Activated naive CD4-positive, alpha-beta T cell treated with anti-CD3 and anti-CD28 coated beads for 36 hours (primary cell): ENCODE measurements at places on chromosomes 7 and 10.

DNA sequence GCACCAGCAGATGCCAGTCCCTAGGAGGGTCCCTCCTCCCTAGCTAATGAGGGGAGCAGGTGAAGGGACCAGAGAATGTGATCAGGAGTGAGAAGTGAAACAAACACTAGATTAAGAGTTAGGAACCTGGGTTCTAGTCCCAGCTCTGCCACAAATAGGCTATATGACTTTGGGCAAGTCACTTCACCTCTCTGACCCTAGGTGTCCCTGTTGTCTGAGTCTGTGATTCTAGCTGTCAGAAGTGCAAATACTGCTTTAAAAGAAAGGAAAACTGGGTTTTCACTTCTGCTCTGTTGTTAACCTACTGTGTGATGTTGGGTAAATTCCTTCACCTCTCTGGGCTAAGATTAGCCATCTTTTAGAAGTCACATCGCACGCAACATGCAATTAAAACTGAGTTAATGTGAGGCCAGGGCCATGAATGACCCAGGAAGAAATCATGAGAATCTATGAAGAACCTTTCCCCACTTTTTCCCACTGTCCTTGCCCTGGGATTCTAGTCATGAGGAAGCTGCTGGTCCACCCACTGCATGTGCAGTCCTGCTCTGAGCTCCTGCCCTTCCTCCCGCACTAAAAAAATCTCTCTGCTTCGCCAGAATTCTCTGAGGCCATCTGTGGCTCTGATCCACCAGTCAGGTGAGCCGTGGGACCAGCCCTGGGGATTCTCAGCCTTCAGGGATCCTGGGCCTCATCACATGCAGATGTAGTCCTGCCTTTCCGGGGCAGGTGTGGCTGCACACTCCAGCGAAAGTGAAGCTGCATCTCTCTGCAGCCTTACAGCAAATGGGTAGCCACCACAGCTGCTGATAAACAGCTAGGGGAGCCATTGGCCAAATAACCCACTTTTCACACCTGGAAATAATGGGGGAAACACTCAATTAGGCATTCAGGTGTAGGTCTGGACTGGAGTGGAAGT, 181.7 kb downstream of the PLXNA4 start:
- DNase-seq: peak; percentile 43

GRCh38 chr7:110170841-110171240, 920.1 kb upstream of the LRRN3 start:
- no peak for DNase-seq

- DNase-seq: no peak
Measured at GRCh38 chr7:103989785-103990767, 618 bp upstream of the RELN start.

DNA sequence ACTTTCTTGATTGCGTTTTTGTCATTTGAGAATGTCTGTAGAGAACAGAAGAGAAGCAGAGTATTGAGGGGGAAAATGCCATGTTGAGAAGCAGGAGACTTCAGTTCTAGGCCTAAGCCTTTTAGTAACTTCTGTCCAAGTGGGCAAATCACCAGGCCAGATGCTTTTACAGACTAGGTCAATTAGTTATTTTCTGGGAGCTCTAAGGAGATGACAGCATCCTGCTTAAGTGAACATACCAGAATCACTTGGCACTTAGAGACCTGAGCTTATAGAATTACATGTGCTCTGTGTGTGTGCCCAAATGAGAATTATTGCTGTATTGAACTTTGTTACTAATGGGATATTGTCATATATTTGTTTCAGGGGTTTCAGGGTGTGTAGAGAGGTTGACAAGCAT, 24.0 kb downstream of the AGK start:
- DNase-seq: no peak

DNA sequence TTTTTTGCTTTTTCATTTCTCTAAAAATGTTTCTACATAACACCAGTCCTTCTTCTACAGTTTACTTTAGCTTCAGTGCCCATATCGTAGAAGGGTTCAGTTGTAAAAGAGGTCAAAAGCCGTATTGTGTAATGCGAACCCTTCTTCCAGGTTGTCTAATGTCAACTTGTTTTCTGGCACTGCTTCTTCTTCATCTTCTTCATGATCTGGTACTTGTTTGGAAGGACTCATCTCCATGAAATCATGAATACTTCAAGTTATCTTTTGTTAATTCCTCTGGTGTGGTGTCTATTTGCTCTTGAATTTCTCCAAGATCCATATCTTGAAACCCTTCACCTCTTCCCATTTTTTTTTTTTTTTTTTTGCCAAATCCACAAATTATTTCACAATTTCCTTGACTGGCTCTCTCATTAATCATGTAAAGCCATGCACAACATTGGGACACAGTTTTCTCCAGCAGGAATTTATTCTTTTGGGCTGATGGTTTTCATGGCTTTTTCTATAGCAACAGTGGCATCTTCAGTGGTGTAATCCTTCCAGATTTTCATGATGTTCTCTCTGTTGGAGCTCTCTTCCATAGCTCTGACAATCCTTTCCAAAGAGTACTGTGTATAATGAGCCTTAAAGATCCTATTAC, 85.1 kb downstream of the CPED1 start:
- no peak for DNase-seq

GRCh38 chr10:124614003-124614659, 130.0 kb downstream of the FAM53B start:
- peak; percentile 70 for DNase-seq

- no peak for DNase-seq
Measured at GRCh38 chr10:3924344-3924743, 139.3 kb upstream of the KLF6 start.

DNA sequence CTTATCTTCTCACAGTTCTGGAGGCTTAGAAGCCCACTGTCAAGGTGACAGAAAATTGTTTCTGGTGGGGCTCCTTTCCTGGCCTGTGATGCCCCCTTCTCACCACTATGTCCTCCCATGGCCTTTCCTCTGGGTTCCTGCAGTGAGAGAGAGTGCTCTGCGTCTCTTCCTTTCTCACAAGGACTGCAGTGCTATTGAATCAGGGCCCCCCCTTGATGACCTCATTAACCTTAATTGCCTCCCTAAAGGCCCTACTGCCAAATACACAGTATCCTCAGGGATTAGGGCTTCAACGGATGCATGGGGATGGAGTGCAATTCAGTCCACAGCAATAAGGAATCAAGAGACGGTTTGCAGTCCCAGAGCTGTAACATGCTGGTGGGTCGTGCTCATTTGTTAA, 82.0 kb upstream of the GRB10 start:
- no peak for DNase-seq

DNA sequence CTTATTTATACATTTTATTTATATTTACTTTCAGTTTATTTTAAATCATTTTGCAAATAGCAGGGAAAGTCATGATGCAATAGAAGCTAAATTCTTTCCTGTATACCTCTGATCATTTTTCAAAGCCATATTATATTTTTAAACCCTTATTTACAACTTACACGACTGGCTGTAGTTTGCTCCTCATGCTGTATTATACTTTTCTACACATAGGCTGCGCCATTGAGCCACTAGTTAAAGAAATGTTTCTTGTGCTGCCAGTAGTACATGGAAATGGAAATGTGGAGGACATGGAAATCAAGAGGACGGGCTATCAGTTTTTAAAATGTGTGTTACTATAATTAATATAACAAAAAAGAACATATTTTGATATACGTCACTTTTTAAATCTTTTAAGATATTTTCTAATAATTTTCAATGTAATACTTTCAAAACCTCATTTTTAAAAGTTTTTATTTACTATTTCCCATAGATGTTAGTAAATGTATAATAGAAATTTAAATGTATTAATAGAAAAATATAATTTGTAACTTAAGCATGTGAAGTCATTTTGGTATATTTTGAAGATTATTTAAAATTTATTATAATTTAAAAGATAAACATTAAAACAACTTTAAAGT, 118.5 kb downstream of the VTI1A start:
- peak; percentile 36 for DNase-seq

GRCh38 chr10:124912101-124912886, 29.6 kb upstream of the ZRANB1 start:
- DNase-seq: no peak

GRCh38 chr10:73873838-73874215, 528 bp downstream of the CAMK2G start:
- DNase-seq: no peak

DNA sequence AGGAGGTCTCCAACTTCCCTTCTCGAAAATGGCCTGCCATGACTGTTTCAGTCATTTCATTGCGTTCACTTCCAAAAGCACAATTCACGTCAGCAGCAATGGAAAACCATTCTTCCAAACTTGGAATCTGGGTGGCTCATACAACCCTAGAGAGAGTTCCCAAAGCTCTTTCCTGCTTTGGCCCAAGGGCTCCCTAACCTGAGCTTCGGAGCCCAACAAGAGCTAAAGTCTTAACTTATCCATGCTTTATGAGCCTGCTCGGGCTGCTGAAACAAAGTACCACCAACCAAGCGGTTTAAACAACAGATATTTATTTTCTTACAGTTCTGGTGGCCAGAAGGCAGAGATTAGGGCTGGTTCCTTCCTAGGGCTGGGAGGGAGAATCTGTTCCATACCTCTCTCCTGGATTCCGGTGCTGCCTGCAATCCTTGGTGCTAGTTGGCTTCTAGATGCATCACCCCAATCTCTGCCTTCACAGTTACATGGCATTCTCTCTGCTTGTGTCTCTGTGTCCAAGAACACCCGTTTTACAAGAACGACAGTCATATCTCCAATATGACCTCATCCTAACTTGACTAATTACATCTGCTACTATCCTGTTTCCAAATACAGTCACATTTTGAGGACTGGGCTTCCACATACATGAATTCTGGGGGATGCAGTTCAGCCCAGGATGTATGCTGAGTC, 33.5 kb downstream of the CAMK2B start:
- peak; percentile 1 for DNase-seq

DNA sequence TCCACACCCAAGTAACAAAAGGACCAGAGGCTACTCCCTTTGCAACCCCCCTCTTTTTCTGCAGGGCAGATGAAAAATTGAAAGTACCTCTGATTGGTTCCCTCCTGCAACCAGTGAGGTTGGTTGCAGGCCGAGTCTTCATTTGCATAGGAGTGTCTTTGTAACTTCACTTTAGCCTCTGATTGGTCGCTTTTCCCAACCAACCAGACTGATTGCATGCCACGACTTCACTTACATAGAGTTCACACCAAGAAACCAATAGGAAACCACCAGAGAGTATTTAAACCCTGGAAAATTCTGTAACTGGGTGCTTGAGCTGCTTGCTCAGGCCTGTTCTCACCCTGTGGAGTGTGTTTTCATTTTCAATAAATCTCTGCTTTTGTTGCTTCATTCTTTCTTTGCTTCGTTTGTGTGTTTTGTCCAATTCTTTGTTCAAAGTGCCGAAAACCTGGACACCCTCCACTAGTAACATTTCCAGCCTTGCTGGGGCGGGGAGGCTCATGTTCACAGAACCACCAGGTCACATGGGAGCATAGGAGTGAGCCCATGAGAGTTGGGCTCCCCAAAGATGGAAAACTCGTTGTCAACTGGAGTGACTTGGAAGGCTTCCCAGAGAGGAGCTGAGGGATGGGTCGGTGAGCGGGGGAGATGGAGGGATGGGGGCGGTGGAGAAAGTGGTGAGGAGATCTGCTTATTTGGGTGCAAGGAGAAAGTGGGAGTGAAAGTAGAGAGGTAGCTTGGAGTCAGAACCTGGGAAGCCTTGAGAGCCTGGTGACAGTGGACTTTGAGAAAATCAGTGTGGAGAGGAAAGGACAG, 223.6 kb downstream of the GFRA1 start:
- no peak for DNase-seq

DNA sequence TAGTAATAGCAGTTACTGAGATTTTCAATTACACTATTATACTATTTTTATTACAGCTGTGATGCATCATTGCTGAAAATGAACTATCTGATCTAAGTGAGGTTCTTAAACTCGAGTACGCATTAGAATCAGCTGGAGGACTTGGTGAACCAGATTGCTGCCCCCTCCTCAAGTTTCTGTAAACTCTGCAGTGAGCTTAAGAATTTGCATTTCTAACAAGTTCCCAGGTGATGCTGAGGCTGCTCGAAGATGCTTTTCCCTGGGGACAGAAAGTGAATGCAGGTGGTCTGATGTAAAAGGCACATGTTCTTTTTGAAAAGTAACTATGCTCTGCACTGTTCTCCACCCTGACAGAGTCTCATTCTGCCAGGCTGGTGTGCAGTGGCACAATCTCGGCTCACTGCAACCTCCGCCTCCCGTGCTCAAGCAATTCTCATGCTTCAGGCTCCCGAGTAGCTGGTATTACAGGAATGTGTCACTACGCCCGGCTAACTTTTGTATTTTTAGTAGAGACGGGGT, 12.5 kb downstream of the RNF133 start:
- DNase-seq: no peak

DNA sequence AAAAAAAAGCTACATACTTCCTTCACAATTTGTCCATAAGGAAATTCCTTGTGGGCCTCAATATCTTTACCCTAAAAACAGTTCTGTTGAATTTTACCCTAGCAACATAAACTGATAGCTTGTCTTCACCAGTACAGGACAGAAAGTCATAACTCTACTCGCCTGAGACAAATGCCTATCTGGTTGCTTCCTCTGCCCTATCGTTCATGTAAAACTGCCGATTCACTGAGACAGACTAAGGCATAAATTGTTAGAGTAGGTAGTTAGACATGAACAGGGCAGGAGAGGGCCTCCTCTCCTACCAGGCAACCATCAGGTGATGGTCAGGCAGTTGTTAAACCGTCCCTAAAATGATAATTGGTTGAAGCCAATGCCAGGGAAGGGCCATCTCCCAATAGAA, 25.0 kb downstream of the IFIT3 start:
- no peak for DNase-seq

DNA sequence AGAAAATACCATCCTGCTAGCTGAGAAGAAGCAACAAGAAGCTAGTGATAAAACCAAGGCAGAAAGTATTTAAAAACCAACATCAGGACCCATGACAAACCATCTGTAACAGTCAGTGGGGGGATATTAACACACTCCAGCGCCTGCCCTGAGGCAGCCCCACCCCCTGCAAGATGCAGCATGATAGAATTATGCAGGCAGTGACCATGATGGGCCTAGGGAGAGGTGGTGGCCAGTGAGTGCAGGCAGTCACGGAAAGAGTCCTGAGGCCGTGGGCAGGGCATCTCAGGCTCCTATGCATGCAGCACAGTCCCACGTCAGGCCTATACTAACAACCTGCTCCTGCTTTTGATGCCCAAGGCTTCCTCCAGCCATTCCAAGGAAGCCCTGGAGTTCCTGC, 686.9 kb downstream of the GRID1 start:
- no peak for DNase-seq

- DNase-seq: no peak
Measured at GRCh38 chr7:20304366-20304765, 26.3 kb upstream of the ITGB8 start.

GRCh38 chr10:87921931-87922688, 58.7 kb downstream of the PTEN start:
- DNase-seq: no peak

DNA sequence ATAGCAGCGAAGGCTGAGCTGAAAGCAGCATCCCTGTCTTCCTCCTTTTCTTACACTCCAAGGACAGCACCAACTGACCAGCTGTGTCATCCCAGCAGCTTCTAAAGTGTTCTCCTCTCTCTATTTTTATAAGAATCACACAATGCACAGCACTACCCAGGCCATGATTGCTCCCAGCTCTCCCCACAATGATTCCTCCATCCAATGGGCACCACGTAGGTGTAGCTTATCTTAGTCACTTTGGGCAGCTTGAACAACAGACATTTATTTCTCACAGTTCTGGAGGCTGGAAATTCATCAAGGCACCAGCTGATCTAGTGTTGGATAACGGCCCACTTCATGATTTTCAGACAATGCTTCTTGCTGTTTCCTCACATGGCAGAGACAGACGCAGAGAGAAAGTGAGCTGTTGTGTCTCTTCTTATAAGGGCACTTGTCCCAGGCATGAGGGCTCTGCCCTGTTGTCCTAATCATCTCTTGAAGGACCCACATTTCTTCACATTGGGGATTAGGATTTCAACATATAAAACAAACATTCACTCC, 92.0 kb upstream of the CDC14C start:
- no peak for DNase-seq

- DNase-seq: no peak
Measured at GRCh38 chr7:98976396-98977185, 98.3 kb downstream of the TRRAP start.
